ENCODE measurements at places on chromosomes 2 and 18.

DNA sequence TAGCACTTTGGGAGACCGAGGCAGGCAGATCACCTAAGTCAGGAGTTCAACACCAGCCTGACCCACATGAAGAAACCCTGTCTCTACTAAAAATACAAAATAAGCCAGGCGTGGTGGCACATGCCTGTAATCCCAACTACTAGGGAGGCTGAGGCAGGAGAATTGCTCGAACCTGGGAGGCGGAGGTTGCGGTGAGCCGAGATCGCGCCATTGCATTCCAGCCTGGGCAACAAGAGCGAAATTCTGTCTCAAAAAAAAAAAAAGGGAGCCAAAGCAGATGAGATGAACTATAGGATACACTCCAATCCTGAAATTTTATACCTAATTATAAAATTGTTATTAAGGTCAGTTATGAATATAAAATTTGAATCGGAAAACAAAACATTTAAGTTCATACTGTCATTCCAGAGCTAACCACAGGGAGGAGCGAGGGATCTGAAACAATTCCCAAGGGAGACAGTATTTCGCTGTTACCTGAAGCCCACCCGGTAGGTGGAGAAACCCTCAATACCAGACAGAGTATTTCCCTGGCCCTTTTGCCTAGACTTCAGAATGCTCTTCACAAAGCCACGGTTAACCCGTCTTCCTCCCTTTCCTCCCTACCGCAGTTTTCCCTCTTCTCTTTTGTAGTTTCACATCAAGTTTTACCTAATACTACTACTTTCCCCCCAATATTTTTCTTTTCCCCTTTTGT is 1.4 kb downstream of the PPM1G start:
- no peak for DNase-seq

GRCh38 chr2:66270247-66270646 is 164.7 kb upstream of the MEIS1 start:
- no peak for DNase-seq

GRCh38 chr2:127365211-127365643 is 22.5 kb downstream of the MAP3K2 start:
- DNase-seq, result no peak

- no peak for DNase-seq
Observed at GRCh38 chr2:232367016-232367415, 11.5 kb upstream of the ALPP start.

DNA sequence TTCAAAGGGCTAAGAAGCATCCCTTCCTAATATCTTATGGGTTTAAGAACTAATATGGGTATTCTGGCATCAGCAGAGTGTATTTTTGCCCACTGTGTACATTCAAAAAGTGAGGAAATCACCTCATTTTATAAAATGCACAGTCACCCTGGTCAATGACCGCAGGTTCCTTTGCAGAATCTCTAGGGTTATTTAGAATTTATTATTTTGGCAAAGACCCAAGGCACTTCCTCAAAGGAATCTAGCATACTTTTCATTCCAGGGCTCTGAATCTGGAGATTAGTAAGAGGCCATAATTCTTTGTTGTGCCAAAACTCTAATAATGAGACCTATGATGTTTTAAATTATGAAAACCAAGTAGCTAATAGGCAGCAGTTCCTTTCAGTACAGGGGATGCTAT is 27.2 kb upstream of the CDH2 start:
- DNase-seq, result peak; percentile 57

DNA sequence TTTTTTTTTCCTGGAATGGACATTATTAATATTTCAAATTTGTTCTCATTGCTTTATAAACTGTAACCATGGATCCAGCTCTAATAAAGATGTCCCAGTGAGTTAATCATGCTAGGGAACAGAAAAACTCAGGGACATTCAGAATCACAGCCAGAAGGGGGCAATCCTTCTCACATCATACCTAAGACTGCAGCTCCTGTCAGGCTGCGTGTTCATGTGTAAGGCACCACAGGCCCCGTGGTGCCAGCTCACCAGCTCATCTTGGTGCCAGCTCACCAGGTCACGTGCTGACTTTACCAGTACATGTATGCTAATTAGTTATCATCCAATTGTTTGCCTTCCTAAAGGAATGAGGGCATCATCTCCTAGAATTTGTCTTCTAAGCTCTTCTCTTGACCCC is 84.7 kb upstream of the NEDD4L start:
- no peak for DNase-seq

GRCh38 chr18:41999751-42000150 is 44.7 kb downstream of the PIK3C3 start:
- no peak for DNase-seq

GRCh38 chr18:27108842-27109241 is 76.3 kb downstream of the CHST9 start:
- DNase-seq, result no peak

DNA sequence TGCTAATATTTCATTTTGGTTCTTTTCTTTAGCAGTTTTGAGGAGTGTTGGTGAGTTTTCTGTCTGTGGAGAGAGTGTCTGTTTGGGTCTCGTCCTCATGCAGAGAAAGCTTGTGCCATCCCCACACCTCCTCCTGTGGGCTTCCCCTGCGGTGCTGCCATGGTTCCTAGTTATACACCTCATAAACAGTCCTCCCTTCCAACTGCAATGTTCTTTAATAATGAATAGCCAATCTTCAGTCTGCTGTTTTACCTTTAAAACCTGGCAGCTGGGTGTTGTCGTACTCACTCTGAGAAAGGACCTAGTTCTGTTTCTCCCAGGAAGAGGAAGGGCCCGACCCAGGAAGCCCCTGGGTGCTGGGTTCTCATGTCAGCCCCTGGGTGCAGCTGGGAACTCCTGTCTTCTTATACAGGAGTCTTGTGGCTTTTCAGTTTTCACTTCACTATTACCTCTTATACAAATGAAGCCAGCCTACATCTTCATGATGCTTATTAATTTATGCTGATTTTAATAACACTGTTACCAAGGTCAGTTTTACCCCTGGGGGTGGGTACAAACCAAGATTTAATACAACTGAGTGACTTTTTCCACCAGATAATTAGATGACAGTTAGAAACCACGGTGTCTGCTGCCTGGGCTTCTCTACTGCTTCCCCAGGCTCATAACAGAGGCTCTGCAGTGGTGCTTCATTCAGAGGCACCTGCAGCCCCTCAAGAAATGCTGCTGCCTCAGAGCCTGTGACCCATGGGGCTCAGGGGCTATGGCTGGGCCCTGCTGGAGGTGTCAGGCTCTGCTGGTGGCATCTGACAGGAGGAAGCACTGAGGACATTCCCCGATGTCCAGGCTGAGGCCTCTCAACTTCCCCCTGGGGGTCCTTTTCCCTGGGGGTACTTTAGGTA is 59.1 kb downstream of the COA5 start:
- DNase-seq, result no peak

DNA sequence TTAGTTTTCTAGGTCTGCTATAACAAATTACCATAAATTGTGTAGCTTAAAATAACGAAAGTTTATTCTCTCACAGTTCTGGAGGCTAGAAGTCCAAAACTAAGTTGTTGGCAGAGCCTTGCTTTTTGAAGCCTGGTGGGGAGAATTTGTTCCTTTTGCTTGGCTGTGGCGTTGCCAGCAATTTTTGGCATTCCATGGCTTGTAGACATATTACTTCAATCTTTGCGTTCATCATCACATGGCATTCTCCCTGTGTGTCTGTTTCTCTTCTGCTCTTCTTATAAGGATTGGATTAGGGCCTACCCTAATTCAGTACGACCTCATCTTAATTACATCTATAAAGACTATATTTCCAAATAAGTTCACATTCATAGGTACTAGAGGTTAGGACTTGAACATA is 217.7 kb downstream of the MBD5 start:
- no peak for DNase-seq

DNA sequence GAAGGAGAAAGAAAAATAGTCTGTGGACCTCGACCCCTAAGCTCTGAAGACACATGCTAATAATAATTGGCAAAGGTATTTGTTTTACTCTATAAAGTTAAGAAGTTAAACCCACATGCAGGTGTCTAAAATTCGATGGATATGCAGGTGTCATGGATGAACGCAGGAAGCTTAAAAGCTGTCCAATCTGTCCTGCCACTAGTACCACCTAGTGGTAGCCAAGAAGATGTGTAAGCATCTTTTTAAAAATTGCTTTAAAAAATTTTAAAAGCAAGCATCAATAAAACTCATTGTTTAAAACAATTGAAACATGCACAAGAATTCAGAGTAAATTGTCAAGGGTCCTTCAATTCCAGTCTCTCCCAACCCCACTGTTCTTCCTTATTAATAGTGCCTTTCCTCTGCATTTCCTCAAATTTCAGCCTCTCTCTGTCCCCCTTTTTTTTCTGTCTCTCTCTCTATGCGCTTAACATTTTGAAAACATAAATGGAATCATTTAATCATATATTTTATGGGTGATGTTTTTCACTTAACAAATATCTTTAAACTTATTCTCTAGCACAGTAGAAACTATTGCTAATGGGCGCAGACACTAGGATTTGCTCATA is 30.6 kb upstream of the PPP3R1 start:
- DNase-seq, result peak; percentile 13

DNA sequence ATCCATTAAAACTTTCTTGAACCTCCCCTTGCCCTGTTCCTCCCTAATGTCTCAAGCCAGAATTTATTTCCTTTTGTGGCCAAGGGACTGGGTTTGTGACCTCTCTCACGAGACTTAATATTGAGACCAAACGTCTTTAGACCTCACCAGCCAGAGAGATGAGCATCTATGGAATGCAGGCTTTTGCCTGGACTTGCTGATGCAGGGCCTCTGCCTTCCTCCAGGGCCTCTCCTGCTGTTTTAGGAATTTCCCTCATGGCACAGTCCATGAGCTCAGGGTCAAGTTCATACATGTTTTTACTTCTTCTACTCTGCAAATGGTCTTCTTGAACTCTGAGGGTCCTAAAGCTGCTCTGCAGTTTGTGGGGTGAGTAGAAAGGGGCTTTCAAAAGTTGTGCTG is 22.3 kb downstream of the IL1B start:
- DNase-seq, result no peak

- no peak for DNase-seq
Observed at GRCh38 chr2:147600646-147601045, 244.2 kb upstream of the ACVR2A start.

- DNase-seq, result no peak
Observed at GRCh38 chr2:71455741-71456569, 2.6 kb downstream of the DYSF start.

DNA sequence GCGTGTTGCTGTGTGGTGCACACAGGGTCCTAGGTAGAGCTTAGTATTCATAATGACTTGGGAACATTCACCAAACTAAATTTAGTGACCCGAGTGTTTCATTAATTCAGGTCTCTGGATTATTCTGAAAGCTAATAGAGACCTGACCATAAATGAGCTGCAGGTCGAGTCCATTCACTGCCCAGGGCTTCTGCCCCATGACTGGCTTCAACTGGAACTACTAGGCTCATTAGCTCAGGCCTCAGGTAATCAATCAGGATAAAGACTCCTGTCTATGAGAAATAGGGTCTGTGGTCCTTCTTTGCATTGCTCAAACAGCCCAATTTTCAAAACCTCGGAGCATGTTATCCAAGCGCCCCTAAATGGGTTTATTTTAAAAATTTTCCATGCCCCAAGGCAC is 30.0 kb upstream of the OTOF start:
- no peak for DNase-seq

DNA sequence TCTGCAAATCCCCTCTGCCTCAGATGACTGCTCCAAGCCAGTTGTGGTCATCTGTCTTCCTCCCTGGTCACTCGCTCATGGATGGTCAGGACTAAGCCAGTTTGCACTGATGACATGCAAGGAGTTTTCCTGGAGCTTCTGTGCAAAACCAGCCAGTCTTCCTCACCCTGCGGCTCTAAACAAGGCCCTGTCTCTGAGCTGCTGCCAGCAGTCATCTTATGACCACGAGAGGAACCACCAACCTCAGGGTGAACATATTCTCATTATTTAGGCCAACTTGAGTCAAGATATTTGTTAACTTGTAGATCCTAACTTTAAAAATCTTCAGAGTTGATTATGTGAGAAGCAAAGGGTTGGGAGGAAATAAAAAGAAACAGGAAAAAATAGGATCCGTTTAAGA is 119.9 kb upstream of the CAB39 start:
- no peak for DNase-seq

GRCh38 chr2:157784823-157785175 is 91.3 kb downstream of the ACVR1 start:
- no peak for DNase-seq

DNA sequence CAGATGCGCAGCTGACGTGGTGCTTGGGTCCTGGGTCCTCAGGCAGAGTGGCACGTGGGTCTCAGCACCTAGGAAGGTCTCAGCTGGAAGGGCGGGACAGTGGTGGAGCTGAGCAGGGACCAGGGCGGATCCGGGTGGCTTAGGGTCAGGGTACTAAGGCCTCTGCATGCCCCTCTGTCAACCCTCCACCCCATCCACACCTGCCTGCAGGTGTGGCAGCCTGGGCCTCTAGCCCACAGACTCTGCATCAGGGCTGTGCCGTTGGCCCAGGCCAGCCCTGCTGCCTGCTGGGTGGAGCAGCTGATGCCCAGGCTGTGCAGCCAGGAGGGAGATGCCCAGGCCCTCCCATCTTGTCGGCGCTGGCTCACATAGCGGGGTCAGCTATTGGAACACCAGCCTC is 24.6 kb upstream of the OTOS start:
- DNase-seq, result no peak

DNA sequence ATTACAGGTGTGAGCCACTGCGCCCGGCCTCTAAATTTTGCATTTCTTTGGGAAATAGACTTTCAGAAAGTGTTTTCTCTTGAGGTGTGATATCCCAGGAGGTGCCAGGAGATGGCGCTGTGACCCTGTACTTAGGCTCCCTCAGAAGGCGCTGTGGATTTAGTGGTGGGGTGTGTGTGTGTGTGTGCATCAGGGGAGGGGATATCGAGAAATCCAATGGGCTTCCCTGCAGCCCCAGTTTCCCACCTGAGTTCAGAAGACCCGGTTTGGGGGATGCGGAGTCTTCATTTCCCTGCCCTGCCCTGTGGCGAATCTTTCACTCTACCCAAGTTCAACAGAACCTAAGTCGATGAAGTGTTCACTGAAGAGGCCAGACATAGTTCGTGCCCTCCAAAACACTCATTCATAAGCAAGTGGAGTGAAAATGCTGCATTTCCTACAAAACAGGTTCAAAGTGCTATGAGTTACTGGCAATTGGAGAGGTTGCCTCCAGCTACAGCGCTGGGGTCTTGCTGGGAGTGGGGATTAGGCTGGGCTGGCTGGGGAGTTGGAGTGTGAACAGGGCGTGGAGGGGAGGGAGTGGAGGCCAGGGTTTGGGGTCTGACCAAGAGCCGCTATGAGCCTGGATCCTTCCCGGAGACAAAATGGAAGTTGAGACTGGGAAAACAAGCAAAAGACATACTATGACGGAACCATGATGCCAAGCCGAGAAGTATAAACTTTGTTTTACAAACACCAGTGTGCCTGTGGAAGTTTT is 6.5 kb upstream of the WNT6 start:
- no peak for DNase-seq

DNA sequence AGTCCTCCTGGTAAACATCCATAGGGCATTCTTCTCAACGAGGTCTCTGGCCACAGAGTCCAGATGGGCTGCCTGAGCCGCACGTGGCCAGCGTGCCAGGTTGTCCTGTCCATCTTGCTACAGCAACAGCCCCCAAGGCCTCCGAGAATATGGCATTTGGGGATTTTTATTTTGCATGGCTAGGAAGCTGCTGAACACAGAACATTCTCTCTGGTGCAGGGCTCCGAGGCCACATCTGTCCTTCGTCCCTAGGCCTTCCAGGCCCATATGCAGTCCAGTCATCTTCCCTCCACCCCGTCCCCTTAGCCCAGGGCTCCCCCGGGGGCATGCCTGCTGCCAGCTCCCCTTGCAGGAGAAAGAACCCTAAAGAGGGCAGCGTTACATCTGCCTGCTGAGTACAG is 2.3 kb downstream of the HDAC4 start:
- DNase-seq, result no peak

Measured in skeletal muscle cell (primary cell).